ENCODE measurements at places on chromosomes 2 and 18.
A peak's percentile ranks its signal among the peaks of the same experiment; 100 is the strongest.

- no peak for DNase-seq
Observed at GRCh38 chr2:164784376-164784775, 57.2 kb downstream of the COBLL1 start.

GRCh38 chr2:109177635-109178034 is 48.6 kb downstream of the SH3RF3 start:
- no peak for DNase-seq

- DNase-seq, result no peak
Observed at GRCh38 chr2:110747522-110748488, 15.4 kb downstream of the ACOXL start.

GRCh38 chr2:213022987-213023386 is 128.4 kb downstream of the IKZF2 start:
- no peak for DNase-seq

GRCh38 chr2:188512456-188512855 is 220.8 kb downstream of the GULP1 start:
- peak; percentile 50 for DNase-seq

- no peak for DNase-seq
Observed at GRCh38 chr2:138665937-138666336, 114.3 kb downstream of the NXPH2 start.

GRCh38 chr2:84953535-84953934 is 17.4 kb upstream of the KCMF1 start:
- DNase-seq, result no peak

- peak; percentile 27 for DNase-seq
Observed at GRCh38 chr2:227834916-227835650, 21.4 kb downstream of the CCL20 start.

DNA sequence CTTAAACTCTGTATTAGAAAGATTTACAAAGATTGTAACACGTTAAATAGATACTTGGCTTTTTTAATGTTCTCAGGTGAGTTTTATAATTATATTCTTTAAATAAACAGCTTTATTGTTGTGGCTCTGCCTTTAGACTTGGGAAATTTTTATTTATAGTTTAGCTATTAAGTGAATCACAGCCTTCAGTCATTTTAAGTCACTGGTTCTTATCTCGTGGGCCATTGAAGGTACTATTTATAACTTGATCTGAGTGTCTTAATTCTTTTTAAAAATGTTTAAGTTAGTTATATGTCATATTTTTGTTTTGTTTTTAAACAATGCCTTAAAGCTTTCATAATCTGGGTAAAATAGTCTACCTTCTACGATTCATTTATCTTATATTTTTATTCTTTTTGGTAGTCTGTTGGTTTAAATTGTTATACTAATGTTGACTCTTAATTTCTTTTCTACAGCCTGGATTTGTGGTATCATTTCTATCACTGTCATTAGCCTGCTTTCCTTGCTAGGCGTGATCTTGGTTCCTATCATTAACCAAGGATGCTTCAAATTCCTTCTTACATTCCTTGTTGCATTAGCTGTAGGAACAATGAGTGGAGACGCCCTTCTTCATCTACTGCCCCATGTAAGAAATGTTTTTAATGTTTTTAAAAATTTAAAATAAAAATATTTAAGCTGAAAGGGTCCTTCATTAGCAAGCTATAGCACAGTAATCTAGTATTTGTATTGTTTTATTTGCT is 49.3 kb downstream of the SLC39A10 start:
- no peak for DNase-seq

DNA sequence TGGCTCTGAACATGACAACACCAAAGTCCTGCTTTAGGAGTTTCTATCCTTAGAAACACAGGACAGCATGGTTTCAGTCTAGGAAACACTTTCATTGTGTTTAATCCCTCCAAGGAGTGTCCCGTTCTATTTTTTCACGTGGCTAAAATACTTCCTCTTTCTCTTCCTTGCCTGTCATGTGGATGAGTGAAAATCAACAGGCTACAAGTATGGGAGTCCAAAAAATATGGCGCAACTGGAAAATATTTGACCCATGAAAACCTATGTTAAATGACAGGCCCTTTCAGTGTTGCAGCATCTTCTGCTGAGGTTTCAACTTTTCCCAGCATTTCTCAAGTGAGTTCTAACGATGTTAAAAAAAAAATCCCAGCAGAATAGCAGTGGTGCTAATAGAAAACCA is 146.3 kb downstream of the LAMA3 start:
- peak; percentile 96 for DNase-seq

DNA sequence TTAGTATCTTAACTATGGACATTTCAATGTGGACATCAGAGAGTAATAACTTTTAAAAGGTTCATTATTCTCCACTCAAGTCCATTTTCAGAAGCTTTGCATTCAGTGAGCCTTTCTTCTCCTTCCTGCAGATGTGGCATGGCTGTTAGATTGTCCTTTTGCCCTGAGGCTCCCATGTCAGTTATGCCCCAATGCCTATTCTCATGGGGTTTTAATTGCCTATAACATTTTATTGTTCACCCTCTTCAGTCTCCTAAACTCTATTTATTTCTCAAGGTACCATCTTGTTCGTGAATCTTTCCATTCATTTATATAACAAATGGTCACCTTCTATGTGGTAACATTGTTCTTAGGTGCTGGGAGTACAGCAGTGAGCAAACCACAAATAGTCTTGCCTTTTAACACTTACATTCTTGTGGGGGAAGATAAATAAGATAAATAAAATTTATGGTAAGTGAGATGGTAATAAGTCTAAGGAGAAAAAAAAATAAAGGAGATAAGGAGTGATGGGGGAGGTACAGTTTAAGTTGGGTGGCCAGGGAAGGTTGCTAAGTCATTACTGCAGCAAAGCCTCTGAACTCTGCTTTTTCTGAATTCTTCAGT is 277.9 kb upstream of the SIX3 start:
- DNase-seq, result no peak

GRCh38 chr18:57091231-57091630 is 55.7 kb upstream of the BOD1L2 start:
- no peak for DNase-seq

GRCh38 chr2:233417282-233417681 is 63.0 kb downstream of the DGKD start:
- no peak for DNase-seq

DNA sequence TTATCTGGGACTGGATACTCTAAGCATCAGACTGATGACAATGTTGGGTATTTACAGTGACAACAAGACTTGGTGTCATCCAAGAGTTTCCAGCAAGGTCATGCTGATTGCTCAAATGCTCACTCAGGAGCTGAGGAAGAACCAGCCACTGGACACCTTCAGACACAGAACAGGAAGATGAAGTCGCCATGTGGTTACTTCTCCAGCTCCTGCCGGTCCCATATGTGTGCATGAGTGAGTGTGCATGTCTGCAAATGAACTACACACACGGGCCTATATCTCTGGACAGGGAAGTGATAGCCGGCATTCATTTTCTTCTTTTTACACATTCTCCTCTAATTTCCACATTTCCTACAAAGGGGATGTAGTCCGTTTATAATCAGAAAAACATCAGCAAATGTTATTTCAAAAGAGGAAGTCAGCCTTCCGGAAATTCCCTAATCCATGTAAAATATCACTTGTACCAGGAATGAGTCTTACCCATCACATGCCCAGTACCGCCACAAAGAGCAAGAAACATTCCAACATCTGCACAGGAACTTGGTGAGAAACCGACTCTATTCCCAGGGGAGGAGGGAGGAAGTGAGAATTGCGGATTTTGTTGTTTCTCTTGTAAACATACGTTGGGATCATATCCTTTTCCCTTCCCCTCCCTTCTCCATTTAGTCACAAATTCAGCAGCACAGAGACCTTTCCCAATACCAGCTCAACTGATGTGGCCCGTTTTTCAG is 10.8 kb downstream of the RFX8 start:
- DNase-seq, result peak; percentile 93

DNA sequence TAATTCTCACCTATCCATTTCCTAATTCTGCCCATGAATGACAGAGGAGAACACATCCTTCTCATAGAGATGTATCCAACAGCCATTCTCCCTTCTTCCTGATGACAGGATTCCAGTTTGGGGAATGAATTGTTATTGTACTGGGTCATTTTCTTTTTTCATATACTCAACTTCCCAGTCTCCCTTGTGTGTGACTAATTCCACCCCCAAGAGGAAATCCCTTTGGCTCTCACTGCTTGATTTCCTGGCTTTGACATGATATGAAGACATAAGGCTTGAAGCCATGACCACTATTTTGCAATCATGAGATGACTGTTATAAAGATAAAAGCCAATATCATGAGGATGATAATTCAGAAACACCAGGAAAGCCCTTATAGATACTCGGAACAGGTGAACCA is 384.7 kb upstream of the ACVR2A start:
- DNase-seq, result peak; percentile 77

DNA sequence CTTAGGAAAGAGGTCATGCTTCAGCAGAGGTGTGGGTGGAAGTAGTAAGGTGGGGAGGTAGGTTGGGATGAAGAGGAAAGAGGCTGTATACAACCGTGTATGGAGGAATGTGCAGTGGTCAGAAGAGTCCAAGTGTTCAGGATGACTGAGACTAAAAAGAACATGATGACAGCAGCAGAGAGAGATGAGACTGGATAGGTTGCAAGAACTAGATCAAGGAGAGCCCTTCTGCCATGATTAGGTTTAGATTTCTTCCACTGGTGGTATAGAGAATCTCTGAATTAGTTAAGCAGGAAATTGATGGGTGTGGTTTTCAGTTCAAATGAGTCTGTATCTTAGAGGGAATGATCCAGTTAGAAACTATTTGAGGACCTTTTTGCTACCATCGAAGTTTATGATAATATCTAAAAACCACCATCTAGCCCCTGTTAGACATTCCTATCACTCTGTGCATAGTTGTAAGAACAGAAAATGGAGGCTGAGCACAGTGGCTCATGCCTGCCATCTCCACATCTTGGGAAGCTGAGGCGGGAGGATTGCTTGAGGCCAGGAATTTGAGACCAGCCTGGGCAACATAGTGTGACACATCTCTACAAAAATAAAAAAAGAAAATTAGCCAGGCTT is 221.0 kb downstream of the LTBP1 start:
- DNase-seq, result no peak

DNA sequence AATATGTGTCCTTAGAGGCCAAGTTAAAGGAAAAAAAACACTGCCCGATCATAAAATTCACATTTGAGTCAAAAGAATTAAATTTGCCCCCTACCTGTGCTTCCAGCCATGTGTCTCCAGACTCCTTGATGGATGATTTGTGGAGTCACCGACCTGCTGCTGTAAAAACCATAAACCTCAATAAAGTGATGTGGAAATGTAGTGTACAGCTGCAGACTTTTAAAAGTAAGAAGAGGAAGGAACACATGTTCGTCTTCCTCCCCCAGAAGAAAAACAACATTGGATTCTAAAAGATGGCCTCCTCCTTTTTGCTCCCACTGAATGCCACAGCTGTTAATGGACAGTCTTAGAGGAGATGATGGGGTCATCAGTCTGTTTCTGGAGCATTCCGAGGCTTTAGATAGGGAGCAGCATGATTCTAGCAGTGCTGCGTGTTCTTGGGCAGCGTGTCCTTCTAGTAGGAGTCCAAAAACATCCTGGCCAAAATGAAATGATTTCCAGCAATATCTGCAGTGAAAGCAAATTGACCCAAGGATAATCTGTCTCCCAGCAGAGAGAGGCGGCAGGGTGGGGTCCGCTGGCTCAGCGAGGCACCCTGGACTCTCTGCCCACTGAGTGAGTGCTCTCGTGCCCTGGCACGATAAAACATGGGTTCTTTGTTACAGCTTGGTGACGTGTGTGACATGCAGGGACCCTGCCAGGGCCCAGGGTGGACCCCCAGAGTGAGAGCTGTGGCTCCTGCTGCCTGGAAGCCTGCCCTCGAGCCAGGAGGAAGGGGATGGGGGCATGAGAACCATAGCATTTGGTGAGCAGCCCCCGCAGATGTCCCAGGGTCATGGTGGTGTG is 196.1 kb downstream of the FAM210A start:
- DNase-seq, result no peak

GRCh38 chr18:74682991-74683297 is 85.3 kb downstream of the ZNF407 start:
- no peak for DNase-seq

GRCh38 chr2:1784087-1784486 is 39.8 kb upstream of the PXDN start:
- no peak for DNase-seq

- DNase-seq, result no peak
Observed at GRCh38 chr2:61581716-61582115, 43.6 kb upstream of the XPO1 start.

DNA sequence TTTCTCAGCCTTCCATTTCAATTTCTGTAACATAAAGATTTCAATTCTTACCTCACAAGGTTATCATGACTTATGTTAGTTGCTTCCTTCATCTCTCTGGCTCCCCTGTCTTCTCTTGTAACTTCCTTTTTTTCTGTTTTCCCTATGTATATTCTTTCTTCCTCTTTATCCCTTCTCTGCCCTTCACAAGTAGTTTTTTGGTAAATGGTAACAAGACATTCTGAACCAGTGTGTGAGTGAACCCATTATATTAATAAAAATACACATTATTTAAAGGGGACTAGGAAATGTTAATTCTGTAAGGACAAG is 8.4 kb downstream of the ACSL3 start:
- DNase-seq, result peak; percentile 40

- no peak for DNase-seq
Observed at GRCh38 chr18:79868811-79869541, 71.2 kb downstream of the KCNG2 start.

DNA sequence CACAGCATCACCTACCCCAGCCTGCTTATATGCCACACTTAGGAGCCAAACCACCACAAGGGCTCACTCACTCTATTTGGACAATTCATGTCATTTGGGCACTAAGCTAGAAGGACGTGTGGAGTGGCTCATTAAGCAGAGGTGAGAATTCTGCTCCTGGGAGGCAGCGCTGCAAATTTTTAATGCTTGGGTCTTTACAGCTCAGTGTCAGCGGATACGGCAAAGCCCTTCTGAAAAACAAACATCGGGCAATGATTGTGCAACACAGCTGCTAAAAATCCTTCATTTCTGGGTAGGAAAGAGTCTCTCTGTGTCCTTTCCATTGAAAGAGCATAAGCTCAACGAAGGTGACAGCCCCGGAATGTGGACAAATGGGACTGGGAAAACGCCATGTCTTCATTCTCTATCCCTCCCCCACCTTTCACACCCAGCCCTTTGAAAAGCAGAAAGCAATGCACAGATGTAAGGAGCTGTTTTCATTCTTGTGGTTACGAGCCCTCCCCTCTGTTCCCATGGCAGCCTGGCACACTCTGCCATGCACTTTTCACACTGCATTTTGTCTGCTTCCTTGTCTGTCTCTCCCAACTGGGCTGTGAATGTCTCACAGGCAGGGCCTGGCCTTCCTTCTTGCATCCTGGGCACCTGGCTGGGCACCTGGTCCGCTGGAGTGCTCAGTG is 16.0 kb downstream of the TMEM177 start:
- no peak for DNase-seq

DNA sequence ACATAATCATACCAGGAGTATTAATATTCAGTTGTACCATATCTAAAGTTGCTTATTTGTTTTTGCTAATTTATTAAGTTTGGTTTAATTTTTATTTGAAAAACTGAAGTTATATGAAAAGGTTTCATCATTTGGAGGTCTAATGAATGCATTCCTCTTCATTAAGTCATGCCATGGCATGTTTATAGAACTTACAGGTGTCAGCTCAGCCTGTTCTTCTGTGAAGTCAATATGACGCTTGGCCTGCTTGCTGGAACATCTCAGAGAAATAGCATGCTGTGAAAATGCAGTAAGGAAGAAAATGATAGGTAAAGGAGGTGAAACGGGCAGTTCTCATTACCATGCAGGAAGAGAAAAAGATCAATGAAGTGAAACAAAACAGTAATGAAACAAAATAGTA is 58.2 kb downstream of the RAPH1 start:
- DNase-seq, result no peak
